ENCODE measurements at places on chromosomes 16 and 17.

DNA sequence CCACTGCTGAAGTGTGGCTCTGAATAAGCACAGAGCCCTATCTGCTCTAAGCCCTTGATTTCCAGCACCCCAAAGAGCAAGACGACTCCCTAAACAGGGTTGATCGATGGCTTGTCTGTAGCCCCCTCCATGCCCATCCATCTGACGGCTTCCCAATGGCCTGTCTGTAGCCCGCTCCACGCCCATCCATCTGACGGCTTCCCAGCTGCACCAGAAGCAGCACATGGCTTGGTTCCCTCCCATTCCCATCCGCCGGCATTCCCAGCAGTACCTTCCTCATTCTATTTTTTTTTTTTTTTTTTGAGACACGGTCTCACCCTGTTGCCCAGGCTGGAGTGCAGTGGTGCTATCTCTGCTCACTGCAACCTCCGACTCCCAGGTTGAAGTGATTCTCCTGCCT is 64.5 kb downstream of the RBFOX3 start:
- no peak for DNase-seq

GRCh38 chr16:19001788-19002187 is 18.1 kb downstream of the TMC7 start:
- DNase-seq, result peak; percentile 74

DNA sequence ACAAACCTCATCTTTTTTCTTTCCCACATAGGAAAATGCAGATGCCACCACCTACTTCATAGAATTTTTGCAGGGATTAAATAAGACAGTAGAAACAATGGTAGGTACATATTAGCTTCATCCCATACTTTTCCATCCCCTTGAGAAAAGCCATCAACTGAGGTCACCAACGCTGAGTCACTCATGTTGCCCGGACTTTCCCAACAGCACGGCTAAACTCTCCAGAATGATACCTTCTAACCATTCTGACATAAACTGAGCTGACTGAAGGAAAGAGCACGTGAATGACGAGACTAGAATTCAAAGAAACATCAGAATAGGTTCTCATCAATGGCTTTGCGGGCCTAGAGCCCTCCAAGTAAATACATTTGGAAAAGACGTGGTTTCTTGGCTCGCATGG is 146.0 kb upstream of the RCVRN start:
- no peak for DNase-seq

DNA sequence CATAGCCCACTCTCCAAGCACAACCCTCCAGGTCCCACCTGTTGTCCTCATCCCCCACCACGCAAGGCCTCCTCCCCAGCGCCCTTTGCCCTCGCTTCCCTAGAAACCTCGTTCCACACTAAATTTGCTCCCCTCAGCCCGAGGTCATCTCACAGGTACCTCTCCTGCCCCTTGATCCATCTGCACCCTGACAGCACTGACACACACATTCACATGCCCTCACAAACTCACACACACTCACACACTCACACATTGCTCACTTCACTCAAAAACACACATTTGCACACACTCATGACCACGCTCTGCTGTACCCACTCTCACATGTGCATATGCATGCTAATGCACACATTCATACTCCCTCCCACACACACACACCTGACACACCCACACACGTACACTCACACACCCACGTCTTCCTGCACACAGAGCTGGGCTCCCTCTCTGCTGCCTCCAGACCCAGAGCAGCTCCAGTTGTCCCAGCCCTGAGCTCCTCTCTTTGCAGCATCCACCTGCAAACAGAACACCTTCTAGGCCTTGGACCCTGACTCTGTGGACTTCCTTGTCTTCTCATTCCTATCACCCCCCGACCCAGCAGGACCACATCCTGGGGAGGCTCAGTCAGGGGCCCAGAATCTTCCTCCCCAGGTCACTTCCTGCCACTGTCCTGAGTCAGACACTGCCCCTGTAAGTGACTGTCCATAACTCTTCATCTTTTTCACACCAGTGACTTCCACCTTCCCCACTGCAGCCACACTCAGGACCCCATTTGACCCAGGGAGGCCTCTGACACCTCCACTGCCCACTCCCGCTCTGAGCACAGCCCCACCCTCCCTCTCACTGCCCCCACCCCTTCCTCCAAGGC is 4.9 kb downstream of the ASGR2 start:
- no peak for DNase-seq

DNA sequence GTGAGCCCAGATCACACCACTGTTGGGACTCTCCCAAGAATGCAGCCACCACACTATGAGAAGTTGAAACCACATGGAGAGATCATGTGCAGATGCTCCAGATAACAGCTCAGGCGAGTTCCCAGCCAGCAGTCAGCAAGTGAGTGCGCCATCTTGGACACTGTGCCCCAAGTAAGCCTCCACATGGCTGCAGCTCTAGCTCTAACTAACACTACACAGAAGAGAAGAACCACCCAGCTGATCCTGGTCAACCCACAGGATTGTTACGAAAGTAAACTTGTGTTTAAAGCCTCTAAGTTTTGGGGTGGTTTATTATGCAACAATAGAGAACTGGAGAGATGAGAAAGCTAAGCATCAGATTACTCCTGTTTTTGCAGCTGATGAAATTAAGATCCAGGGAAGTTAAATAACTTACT is 25.8 kb downstream of the SLC38A7 start:
- no peak for DNase-seq

GRCh38 chr17:78356101-78356713 is 3.7 kb downstream of the SOCS3 start:
- no peak for DNase-seq

DNA sequence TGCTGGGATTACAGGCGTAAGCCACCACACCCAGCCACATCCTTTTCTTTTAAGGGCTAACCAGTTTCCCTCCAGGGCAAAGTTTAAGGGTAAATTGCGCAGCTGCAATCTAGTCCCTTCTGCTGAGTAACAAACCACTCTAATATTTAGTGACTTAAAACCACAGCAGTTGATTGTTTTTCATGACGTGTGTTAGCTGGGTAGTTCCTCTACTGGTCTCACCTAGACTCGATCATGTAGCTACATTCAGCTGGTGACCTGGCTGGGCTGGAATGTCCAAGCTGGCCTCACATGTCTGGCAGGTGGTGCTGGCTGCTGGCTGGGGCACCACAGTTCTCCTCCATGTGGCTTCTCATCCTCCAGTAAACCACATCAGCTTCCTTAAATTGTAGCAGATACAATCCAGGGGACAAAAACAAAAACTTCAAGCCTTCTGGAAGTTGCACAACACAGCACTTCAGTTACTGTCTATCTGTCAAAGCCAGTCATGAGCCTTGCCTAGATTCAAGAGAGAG is 75.5 kb downstream of the GPRC5B start:
- DNase-seq, result no peak

- no peak for DNase-seq
Measured at GRCh38 chr16:27769561-27770255, 219.8 kb downstream of the KATNIP start.

GRCh38 chr17:9148905-9149525 is 127.7 kb downstream of the NTN1 start:
- DNase-seq, result no peak

GRCh38 chr17:80884811-80885210 is 106.8 kb upstream of the CHMP6 start:
- no peak for DNase-seq

Data from globus pallidus (tissue), 1 donor.